ENCODE measurements at places on chromosomes 13 and 19. TPM values are rescaled to one million over a fixed set of nuclear protein-coding genes. Genes with fewer than 3 reads are reported as not detected.

Gene TEX29
- not detected for total RNA-seq

Gene MCF2L
- total RNA-seq = 11.9 TPM

Gene FAM83E
- total RNA-seq = not detected

Gene CDK8
- total RNA-seq = 78.6 TPM

Gene CACNA1A
- total RNA-seq = not detected

Gene RAB20
- total RNA-seq = 14.3 TPM

GRCh38 chr13:81383444-81383843 lies 1042.5 kb upstream of the SPRY2 start:
- no peak overlapping the region for H3K4me3 ChIP-seq
- H3K36me3 ChIP-seq = no peaks in the 10 kb centered on the region
- no peak overlapping the region for H3K27ac ChIP-seq
- H3K4me1 ChIP-seq = no peaks in the 10 kb centered on the region
- no peak for DNase-seq

DNA sequence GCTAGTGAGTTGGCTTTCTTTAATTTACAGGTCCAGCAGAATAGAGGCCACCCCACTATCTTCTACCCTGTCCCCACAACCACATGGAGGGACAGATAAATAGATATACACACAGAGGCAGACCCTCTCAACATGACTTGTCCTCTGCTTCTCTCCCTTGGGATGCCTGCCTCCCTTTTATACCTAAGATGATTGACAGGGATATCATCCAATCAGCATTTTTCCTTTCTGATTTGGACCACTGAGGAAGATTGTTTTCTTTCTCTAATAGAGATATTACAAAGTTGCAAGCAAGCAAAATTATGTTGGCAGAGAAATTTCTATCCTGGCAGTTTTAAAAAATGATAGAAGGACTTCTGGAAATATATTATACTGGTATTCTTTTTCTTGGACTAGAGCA lies 35.8 kb downstream of the STOML3 start:
- H3K27ac ChIP-seq = no peak overlapping the region
- H3K27me3 ChIP-seq = no peaks in the 10 kb centered on the region
- DNase-seq = no peak
- H3K4me3 ChIP-seq = no peak overlapping the region
- H3K4me1 ChIP-seq = no peaks in the 10 kb centered on the region

DNA sequence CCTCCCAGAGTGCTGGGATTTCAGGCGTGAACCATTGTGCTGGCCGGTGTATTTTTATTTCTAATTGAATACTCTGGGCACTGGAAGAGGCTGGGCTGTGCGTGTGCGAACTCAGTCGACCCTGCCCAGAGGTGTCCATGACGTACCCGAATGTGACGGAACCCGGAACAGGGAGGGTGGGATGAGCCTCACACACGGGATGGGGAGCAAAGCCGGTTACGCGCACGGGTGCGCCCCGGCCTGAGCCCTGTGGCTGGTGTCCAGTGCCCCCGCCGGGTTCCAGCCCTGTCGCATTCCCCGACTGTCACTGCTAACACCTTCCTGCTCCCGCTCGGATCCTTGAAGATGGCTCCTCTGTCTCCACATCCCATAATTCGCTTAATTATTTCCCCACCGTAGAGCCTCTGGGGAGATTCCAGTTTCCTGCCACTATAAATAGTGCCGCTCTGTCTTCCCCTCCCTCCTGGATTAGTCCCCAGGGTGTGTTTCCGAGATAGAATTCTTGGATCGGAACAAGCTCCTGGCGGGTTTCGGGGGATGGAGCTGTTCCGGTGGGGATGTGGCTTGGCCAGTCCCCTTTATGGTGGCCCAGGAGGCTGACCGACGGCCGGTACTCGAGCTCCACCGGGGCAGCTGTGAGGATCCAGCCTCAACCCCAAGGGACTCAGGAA lies 22.0 kb downstream of the SBNO2 start:
- peaks cover 29% of the 10 kb centered on the region for H3K36me3 ChIP-seq
- H3K4me3 ChIP-seq = no peak overlapping the region
- peak overlapping the region; percentile 52 for H3K27ac ChIP-seq
- DNase-seq = no peak
- no peaks in the 10 kb centered on the region for H3K27me3 ChIP-seq
- H3K4me1 ChIP-seq = peaks cover 30% of the 10 kb centered on the region

GRCh38 chr13:67554746-67555452 lies 324.8 kb upstream of the PCDH9 start:
- H3K27ac ChIP-seq = no peak overlapping the region
- H3K27me3 ChIP-seq = no peaks in the 10 kb centered on the region
- H3K36me3 ChIP-seq = no peaks in the 10 kb centered on the region

Data from sigmoid colon (tissue), 7 donors.